ENCODE measurements at places on chromosomes 5 and 9. TPM values are rescaled to one million over a fixed set of nuclear protein-coding genes. Genes with fewer than 3 reads are reported as not detected.
A peak's percentile ranks its signal among the peaks of the same experiment; 100 is the strongest.

DNA sequence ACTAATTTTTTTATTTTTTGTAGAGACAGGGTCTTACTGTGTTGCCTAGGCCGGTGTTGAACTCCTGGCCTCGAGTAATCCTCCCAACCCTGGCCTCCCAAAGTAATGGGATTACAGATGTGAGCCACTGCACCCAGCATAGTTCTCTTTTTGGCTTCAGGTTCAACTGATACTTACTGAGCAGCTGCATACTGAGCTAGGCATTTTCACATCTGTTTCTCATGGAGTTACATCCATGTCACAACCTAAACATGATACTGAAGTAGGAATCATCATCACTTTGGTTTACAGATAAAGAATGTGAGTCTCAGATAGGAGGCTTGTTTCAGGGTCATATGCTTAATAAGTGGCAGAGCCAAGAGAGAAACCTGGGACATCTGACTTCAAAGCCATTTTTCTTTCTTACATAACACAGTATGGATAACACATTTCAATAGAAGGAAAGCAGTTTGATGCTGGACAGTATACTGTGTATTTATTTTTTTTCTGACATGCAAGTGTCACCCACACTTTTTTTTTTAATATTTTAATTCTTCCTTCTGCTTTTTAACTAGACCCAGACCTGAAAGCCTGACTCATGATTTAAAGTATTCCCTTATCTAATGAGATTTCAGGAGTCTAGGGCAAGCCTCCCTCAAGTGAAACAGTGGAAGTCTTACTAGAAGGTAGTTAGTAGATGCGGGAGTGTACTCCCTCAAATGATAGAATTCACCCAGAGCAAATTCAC lies 90.8 kb downstream of the HACD4 start:
- no peak for DNase-seq

GRCh38 chr9:76866689-76867088 lies 39.2 kb downstream of the PRUNE2 start:
- no peak for DNase-seq

DNA sequence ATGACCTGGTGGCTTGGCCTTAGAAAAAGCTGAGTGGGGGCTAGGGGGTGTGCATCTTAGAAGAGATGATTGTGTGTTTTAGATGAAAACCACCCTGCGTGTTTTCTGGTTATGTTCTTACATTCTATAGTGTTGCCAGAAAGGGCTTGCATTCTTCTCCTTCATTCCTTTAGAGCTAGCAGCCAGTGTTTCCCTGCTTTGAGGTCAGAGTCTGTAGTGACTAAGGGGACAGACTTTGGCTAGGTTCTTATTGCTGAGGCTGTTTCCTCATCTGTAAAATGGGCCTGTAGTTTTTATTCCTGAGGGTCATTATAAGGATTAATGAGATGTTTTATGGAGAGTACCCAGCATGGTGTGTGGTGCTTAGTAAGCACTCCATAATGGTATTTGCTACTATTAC lies 6.4 kb downstream of the MAST4 start:
- DNase-seq: no peak

DNA sequence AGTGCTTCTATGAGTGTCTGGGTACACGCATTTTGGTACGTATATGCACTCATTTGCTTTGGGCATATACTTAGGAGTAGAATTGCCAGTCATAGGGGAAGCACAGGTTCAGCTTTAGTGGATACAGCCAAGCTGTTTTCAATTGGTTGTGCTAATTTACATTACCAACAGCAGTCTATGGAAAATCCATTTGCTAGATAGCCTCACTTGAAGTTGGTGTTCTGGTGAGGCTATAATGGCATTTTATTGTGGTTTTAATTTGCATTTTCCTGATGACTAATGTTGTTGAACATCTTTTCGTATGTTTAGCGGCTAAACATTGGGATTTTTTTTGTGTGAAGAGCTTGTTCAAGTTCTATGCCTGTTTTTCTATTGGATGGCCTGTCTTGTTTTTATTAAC lies 76.8 kb upstream of the ANKH start:
- DNase-seq: no peak

DNA sequence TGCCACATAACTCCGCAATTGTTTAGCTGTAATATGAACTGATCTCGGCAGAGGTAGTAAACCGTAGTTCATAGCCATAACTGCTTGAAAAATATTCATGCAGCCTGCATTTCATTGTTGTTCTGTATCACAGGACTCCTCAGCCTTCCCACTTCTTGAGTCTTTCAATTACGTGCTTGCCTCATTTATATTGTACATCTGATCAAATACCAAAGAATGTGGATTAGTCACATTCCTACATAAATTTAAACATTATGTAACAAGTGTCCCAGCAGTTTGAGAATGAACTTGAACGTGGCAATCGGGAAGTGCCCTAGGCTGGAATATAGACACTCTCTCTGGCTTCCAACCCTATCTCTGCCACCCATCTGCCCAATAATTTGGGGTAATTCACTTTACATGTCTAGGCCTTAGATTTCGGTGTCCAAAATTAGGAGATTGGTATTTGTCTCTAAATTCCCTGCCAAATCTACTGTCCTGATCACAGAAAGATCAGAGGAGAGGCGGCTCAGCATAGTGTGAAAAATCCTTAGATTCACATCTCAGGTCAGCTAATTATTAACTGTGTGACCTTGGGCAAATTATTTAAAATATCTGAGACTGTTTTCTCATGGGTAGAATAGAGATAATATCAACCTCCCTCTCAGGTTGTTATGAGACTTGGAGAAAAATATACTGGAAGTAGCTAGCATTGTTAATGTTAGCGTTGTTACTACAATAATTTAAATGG lies 215.1 kb upstream of the RFX3 start:
- no peak for DNase-seq

DNA sequence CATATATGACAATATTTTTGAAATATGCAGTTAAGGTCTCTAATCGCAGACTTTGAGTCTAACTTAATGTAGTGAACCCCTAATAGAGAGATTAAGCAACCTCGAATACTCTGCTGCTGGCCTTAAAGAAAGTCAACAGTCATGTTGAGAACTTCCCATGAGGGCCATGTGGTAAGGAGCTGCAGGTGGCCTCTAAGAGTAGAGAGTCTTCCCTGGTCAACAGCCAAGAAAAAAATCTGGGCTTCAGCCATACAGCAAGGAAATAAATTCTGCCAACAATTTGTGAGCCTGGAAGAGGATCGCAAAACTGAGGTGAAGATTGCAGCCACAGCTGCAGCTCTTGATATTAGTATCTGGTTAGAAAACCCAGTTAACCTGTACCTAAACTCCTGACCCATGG lies 935.2 kb upstream of the TYRP1 start:
- DNase-seq: no peak

DNA sequence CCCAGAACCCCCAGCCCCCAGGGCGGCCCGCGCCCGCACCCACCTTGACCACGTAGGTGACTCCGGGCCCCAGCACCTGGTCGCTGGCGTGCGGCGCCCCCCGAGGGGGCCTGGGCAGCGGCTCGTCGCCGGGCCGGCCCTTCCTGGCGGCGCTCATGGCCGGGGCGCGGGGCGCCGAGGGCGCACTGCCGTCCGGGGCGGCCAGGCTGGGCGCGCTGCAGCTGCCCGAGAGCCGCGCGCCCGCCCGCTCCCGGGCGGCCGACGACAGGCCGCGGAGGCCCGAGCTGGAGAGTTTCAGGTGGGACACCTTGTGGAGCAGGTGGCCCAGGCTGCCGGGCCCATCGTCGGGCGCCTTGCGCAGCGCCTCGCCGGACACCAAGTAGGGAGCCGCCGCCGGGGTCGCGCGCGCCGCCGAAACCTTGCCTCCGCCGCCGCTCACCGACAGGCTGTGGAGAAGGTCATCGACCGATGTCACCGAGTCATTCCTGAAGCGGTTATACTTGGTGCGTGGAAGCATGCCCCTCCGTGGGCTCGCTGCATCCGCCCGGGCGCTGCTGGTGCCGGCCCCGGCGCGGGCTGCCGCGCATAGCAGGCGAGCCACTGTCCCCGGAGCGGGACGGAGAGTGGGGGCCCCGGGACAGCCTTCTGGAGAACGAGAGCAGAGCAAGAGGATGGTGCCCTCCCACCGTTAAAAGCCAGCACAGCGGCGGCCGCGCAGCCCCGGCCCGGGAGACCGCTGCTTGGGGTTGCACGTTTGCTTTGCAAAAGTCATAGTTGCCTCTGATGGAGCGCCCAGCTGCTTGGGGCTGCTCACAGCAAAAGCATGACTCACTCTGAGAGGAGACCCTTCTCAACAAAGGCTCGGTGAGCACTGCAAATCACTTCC lies at the start of gene SHC3:
SHC3 (minus strand) TSS at position 875 of the 886 bp plus-strand sequence; CDS start at position 517, 358 bp downstream.
- DNase-seq: no peak

- no peak for DNase-seq
Measured at GRCh38 chr5:32027093-32027716, 146.9 kb downstream of the GOLPH3 start.

GRCh38 chr5:73451224-73452130 lies 2.9 kb upstream of the FOXD1 start:
- peak; percentile 93 for DNase-seq

DNA sequence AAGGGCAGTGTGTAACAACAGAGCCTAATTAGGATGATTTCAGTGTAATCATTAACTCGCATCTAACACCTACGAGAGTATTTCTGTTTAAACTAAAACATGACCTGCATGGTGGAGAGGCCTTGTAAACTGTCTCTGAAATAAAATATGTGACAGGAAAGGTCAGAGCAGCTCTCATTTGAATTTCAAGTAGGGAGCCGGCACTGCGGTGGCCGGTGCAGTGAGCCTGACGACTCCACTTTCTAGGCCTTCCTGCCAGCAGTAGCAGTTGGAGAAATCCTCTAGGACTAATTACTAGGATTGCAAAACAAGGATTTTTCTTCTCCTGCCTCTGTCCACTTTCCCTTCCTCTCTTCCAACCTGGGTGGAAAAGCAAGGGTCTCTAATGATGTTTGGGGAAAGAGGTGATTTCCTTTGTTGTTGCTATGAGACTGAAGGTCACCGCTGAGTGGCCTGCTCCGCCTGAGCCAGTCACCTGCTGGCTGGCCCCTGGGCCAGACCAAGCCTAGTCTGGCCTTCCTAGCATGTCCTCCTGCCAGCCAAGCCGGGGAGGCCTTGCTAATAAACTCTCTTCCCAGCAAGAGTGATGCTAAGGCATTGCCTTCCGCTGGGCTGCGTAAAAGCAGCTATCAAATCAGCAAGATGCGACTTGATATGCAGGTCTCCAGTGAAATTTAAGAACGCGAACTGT lies 245.7 kb downstream of the PSAT1 start:
- DNase-seq: no peak

CSNK1A1 gene
- total RNA-seq: 278 TPM

IRGM gene
- not detected for total RNA-seq

FOXD1 gene
- 73.4 TPM for total RNA-seq

GGTA1 gene
- 1.1 TPM for total RNA-seq

All from osteocyte (in vitro differentiated cells).